ENCODE measurements at places on chromosomes 6 and 20. TPM values are rescaled to one million over a fixed set of nuclear protein-coding genes. Genes with fewer than 3 reads are reported as not detected.

GRCh38 chr6:144667532-144668503 is 382.7 kb downstream of the UTRN start:
- no peak for DNase-seq
- H3K4me3 ChIP-seq = no peak overlapping the region
- no peak overlapping the region for H3K27ac ChIP-seq

GRCh38 chr6:166980738-166981137 is 18.5 kb upstream of the CEP43 start:
- no peaks in the 10 kb centered on the region for H3K27me3 ChIP-seq
- no peaks in the 10 kb centered on the region for H3K36me3 ChIP-seq
- H3K4me3 ChIP-seq = no peak overlapping the region

GRCh38 chr6:119430805-119431204 is 81.2 kb upstream of the MAN1A1 start:
- H3K36me3 ChIP-seq = no peaks in the 10 kb centered on the region
- no peak overlapping the region for H3K27ac ChIP-seq
- no peak overlapping the region for H3K4me3 ChIP-seq
- H3K27me3 ChIP-seq = peaks cover 15% of the 10 kb centered on the region
- no peak for DNase-seq
- H3K4me1 ChIP-seq = no peaks in the 10 kb centered on the region

DNA sequence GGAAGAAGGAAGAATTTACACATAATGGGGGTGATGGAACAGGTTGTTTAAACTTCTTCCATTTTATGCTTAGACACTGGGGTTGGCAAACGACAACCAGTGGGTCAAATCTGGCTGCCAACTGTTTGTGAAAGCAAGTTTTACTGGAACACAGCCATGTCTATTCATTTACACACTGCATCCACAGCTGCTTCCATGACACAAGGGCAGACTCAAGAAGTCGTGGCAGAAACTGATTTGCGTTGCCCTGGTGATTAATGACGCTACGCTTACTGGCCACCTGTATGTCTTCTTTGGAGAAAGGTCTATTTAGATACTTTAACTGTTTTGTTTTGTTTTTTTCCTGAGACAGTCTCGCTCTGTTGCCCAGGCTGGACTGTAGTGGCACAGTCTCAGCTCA is 19.0 kb downstream of the CTCFL start:
- no peak for DNase-seq
- no peaks in the 10 kb centered on the region for H3K27me3 ChIP-seq
- peaks cover 66% of the 10 kb centered on the region for H3K4me1 ChIP-seq
- no peak overlapping the region for H3K4me3 ChIP-seq
- no peaks in the 10 kb centered on the region for H3K36me3 ChIP-seq

GRCh38 chr6:90385759-90386313 is 89.2 kb upstream of the BACH2 start:
- H3K27ac ChIP-seq = no peak overlapping the region
- H3K36me3 ChIP-seq = no peaks in the 10 kb centered on the region
- DNase-seq = no peak
- peaks cover 5% of the 10 kb centered on the region for H3K4me1 ChIP-seq
- no peak overlapping the region for H3K4me3 ChIP-seq

- no peak overlapping the region for H3K4me3 ChIP-seq
- peaks cover 9% of the 10 kb centered on the region for H3K27me3 ChIP-seq
- DNase-seq = no peak
- peaks cover 11% of the 10 kb centered on the region for H3K4me1 ChIP-seq
- H3K27ac ChIP-seq = no peak overlapping the region
These were observed 260.7 kb upstream of the ECI2 start for GRCh38 chr6:4396044-4396443.

DNA sequence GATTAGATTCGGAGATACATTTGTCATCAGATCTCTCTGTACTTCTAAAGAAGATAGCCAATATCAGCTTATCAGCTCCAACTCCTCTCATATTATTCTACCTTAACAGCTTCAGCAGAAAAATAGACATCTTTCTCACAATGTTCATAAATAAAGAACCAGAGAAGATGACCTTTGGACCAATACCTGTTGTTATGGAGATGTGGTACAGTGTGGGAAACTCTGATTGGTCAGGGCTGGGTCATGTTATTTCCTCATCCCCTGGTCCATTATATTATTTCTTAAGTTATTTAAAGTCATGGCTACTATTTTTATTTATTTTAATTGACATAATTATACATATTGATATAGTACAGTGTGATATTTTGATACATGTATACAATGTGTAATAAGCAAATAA is 35.9 kb upstream of the POLR1H start:
- H3K36me3 ChIP-seq = peaks cover 7% of the 10 kb centered on the region
- peaks cover 3% of the 10 kb centered on the region for H3K4me1 ChIP-seq
- H3K27ac ChIP-seq = no peak overlapping the region
- H3K27me3 ChIP-seq = no peaks in the 10 kb centered on the region
- no peak for DNase-seq

DNA sequence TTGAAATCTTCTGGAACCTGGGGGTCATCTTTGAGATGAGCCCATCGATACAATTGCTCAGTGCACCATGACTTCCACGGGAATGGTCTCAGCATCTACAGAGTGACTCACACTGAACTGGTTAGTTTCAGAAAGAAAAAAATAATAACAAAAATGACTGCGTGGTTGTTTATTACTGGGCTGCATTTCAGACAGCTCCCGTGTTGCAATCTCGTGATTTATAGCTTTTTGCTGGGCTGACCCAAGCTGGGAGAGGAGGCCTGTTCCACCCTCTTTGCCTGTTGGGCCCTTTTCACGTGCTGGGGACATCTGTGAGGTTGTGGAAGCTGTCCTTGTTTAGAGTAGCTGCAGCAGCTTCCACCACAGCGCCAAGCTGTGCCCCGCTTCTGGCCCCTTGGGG is 225.5 kb downstream of the BMP7 start:
- DNase-seq = no peak
- H3K36me3 ChIP-seq = no peaks in the 10 kb centered on the region
- peaks cover 17% of the 10 kb centered on the region for H3K4me1 ChIP-seq
- H3K27me3 ChIP-seq = no peaks in the 10 kb centered on the region

DNA sequence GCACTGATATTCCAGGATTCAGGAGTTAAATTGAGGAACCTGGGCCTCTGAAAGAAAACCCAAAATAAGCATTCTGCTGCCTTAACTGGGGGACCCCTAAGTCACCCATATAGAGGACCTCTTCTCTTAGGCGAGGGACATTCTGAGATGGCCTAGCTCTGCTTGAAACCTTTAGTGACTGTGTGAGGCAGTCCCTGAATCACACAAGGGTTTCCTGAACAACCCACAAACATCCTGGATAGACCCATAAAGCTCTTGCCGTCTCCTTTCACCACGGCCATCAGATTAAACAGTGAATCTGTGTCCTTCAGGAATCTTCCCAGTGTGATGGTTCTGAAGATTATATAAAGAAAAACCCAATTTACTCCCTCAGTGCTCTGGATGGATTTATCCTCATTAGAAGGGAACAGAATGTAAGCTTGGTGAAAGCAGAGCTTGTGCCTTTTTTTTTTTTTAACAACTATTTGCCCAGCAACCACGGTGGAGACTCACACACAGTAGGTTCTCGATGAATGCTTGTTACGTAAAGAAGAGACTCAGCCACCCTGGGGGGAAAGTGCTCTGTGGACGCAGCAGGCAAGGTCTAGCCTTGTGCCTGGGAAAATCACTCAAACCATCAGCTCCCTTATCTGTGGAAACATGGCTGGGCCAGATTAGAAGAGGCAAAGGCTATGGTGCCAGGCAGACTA is 39.1 kb upstream of the SIRPG start:
- H3K4me1 ChIP-seq = no peaks in the 10 kb centered on the region
- DNase-seq = no peak
- H3K27ac ChIP-seq = no peak overlapping the region
- H3K4me3 ChIP-seq = no peak overlapping the region
- H3K27me3 ChIP-seq = peaks cover 30% of the 10 kb centered on the region

- H3K27ac ChIP-seq = no peak overlapping the region
- no peaks in the 10 kb centered on the region for H3K36me3 ChIP-seq
- H3K4me3 ChIP-seq = no peak overlapping the region
- H3K27me3 ChIP-seq = no peaks in the 10 kb centered on the region
These were observed 193.4 kb upstream of the LAMP5 start for GRCh38 chr20:9321007-9321406.

DNA sequence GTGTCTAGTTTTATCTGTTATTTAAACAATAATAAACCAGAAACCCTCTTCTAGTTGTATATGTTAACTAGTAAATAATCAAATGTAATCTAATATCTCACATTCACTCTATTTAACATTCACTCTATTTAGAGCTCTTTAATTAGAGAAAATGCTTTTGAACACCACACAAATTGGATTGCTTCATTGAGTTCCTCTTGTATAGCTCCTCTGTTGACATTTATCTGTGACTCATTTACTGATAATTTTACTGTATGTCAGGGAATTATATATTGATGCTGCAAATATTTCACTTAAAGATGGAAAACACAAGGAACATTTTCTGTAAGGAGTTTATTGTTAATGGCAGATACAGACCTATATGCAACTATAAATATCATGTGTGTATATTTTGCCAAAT is 594.6 kb downstream of the COL12A1 start:
- DNase-seq = no peak
- no peaks in the 10 kb centered on the region for H3K27me3 ChIP-seq
- peaks cover 66% of the 10 kb centered on the region for H3K4me1 ChIP-seq
- H3K4me3 ChIP-seq = no peak overlapping the region

- no peak overlapping the region for H3K4me3 ChIP-seq
- peaks cover 28% of the 10 kb centered on the region for H3K36me3 ChIP-seq
- peaks cover 5% of the 10 kb centered on the region for H3K4me1 ChIP-seq
- no peaks in the 10 kb centered on the region for H3K27me3 ChIP-seq
These were observed 18.6 kb downstream of the CCDC167 start for GRCh38 chr6:37480951-37481534.

GRCh38 chr6:112058243-112059032 is 4.5 kb downstream of the CCN6 start:
- no peaks in the 10 kb centered on the region for H3K27me3 ChIP-seq
- no peaks in the 10 kb centered on the region for H3K4me1 ChIP-seq
- no peak overlapping the region for H3K4me3 ChIP-seq
- no peak overlapping the region for H3K27ac ChIP-seq
- DNase-seq = no peak

BCL2L1 gene
- 69.4 TPM for total RNA-seq

PYGB gene
- 251 TPM for total RNA-seq

WFDC10B gene
- total RNA-seq = not detected

PTGIS gene
- 67.6 TPM for total RNA-seq

PSORS1C2 gene
- total RNA-seq = not detected

CALHM6 gene
- 0.94 TPM for total RNA-seq

Data from osteocyte (in vitro differentiated cells).